ENCODE measurements at places on chromosomes 12 and 14.

- no peak for DNase-seq
These were observed 82.7 kb downstream of the PLEKHA5 start for GRCh38 chr12:19212245-19212644.

- DNase-seq: no peak
These were observed 191.7 kb upstream of the GSC start for GRCh38 chr14:94961386-94962165.

- no peak for DNase-seq
These were observed 11.0 kb upstream of the P2RX4 start for GRCh38 chr12:121198949-121199348.

DNA sequence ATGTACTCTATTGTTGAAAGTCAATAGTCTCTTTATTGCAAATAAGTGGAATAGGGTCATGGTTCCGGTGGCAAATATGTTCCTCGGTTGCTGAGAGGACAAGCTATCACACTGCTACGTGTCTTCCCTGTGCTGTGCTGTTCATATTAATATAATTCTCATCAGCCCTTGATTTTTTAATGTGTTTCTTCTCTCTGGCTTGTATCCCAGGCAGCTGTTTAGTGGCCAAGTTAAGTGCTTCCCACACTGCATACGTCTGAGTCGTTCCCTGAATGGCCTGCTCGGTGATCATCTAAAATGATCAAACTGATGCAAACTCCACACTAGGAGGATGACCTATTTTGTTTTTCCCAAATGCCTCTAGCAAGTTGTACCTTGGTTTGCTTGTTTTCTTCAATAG, 186.4 kb downstream of the ANO6 start:
- no peak for DNase-seq

GRCh38 chr12:21813125-21813524, 38.6 kb upstream of the KCNJ8 start:
- DNase-seq: no peak

- DNase-seq: no peak
These were observed 11.7 kb downstream of the PTHLH start for GRCh38 chr12:27960821-27961220.

GRCh38 chr12:39623919-39624318, 4.3 kb upstream of the ABCD2 start:
- no peak for DNase-seq

DNA sequence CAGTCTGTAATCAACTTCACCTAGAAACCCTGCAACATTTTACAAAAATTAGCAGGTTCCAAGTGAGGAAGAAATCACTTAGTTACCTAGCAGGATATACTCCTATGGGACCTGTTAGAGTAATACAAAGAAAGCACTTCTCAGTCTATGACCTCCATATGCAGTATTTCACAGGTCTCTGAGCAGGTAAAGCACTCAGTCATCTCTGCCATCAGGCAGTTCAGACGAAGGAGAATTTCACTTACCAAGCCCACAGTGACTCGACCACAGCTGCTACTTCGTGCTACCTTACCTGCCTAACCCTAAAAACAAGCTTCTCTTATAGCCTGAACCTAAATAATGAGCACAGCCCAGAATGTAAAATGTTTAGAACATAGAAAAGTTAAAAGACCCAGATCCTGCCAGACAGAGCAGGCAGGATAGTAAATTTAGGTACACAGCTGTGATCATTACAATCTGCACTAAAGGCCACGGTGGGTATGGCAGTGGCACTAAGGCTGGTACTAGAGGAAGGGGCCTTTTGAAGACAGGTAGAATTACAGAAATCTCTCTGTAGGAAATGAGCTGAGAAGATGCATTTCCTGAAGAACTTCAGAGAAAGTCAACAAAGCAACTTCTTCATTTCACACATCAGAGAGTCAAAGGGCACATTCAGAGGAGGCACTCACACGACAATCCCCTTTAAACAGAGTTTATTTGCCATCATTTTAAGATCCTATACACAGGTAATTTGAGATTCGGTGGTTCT, 35.7 kb downstream of the DCAF5 start:
- DNase-seq: no peak

DNA sequence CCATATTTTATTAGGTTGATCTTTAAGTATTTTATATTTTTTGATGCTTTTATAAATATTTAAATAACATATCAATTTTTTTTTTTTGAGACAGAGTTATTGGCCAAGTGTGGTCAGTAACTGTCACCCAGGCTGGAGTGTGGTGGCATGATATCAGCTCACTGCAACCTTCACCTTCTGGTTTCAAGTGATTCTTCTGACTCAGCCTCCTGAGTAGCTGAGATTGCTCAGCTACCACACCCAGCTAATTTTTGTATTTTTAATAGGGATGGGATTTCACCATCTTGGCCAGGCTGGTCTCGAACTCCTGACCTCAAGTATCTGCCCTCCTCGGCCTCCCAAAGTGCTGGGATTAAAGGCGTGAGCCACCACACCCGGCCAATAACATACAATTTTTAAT, 71.1 kb downstream of the FUT8 start:
- no peak for DNase-seq

- no peak for DNase-seq
These were observed 7.9 kb downstream of the FAIM2 start for GRCh38 chr12:49895773-49896172.

DNA sequence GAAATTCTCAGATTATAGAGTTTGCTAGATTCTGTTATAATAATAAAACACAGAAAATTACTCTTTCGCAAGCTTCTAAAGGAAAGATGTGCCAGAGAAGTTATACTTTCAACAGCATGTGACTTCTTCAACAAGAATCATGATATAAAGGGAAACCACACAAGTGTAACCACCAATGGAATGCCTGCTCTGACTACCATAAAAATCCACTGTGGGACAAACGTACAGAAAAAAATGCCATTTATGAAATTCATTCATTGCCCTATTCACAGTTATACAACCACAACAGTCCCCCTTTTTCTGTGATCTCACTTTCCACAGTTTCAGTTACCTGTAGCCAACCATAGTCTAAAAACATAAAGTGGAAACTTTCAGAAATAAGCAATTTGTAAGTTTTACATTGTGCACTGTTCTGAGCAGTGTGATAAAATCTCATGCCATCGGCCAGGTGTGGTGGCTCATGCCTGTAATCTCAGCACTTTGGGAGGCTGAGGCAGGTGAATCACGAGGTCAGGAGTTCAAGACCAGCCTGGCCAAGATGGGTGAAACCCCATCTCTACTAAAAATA, 3.2 kb downstream of the CATSPERB start:
- no peak for DNase-seq

DNA sequence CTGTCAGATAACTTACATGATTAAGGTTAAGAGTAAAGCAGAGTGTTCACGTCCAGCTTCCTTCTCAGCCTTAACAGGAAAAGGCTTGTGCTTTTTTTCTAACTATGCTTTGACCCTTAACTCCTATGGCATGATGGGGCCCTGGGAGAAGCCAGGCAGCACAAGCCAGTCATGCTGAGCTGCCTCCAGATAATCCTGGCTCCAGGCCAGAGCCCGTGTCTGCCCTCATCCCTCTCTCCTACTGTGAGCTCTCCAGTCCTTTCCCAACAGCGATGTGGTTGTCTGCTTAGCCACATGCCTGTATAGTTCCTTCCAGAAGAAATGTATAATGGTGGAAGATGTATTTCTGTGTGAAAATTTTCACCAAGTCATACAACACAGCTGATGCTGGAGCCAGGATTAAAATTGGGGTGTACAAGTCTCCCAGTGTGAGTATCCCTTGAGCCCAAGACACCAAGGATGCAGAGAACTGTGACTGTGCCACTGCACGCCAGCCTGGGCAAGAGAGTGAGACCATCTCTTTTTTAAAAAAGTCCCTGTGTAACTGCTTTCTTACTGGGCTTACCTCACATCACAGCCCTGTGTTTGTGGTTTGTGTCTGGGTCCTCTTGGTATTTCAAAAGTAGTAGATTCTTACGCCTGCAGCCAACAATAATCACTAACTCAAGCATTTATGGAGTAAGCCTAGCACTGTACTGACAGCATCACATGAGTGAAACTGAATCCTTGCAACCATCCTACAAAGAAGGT, 7.9 kb upstream of the ITFG2 start:
- no peak for DNase-seq

DNA sequence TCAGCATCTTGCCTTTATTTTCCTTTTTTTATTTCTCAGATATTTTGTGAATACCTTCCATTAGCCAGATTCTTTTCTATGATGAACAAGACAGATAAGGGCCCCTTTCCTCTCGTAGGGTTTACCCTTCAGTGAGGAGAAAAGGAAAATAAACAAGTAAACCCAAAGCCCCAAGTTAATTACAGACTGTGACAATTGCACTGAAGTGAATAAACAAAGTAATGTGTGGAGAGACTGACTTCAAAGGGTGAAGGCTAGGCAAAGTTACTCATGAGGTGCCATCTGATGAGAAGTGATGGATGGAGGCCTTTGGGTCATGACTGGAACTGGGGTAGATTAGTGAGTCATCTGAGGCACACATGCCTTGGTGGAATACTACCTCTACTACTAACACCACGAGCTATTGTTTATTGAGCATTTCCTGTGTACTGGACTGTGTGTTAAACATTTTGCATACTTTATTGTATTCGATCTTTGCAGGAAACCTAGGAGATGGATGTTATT, 143.4 kb upstream of the PRICKLE1 start:
- no peak for DNase-seq

- DNase-seq: no peak
These were observed 230.4 kb downstream of the SSPN start for GRCh38 chr12:26425587-26426260.

GRCh38 chr12:65966852-65967593, 142.7 kb downstream of the HMGA2 start:
- DNase-seq: no peak

DNA sequence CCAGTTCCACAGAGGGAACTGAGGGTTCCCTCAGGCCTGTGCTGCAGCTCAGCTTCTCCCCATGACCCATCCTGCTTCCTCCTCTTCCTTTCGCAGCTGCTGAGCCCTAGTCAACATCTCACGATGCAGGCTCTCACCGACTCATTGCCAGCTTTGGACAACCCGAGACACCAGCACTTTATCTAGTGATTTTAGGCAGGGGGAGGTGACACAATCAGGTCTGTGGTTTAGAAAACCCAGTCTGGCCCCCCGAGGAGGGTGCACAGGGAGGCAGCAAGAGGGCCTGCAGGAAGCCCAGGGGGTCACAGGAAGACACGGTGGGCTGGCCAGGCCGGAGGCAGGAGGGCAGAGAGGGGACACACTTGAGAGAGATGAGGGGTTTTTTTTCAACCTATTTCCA, 35.4 kb downstream of the DIO3 start:
- DNase-seq: no peak

GRCh38 chr14:40402957-40403356, 970.7 kb upstream of the FBXO33 start:
- no peak for DNase-seq

DNA sequence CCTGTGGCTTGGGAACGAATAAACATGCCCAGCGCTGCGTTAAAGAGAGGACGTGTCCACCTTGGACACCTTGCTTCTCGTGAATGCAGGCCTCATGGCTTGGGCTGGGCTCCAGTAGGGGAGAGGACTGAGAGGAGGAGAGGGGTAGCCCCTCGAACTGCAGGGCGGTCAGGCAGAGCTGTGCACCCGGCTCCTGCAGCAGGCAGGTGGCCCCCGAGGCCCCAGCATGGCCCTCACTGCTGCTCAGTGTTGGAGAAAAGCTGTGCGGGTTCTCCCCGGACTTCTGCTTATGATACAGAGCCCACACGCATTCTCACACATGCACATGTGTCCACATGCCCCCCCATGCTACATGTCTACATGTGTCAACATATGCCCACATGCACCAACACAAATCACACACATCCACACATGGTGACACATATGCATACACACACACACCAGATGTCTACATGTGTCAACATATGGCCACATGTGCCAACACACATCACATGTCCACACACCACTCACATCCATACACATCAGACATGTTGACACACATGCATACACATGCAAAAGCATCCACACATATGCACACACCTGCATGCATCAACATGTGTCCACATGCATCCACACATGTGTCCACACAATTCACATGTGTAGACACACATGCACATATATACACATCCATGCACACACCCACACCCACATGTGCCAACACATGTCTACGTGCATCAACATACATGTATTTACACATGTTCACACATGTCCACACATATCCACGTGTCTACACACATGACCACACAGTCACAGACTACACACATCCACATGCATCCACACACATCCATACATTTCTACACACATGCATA, 3.0 kb downstream of the ADGRD1 start:
- no peak for DNase-seq

GRCh38 chr12:92036061-92036620, 109.5 kb downstream of the BTG1 start:
- no peak for DNase-seq

GRCh38 chr14:103398427-103399195, 13.4 kb downstream of the MARK3 start:
- no peak for DNase-seq

GRCh38 chr14:23089498-23090253, 5.3 kb downstream of the ACIN1 start:
- DNase-seq: no peak

DNA sequence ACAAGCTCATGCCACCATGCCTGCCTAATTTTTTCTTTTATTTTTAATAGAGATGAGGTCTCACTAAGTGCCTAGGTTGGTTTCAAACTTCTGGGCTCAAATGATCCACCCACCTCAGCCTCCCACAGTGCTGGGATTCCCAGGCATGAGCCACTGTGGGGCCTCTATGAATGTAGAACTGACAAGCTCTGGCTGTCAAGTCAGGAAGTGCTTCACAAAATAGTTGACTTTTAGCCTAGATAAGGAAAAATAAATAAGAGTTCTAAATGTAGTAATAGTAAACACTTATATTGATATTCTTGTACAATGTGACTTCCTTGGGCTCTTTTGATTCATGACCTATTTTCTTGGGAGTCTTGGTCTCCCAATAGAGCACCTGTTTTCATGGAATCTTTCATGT, 40.0 kb downstream of the RMST start:
- DNase-seq: no peak

GRCh38 chr12:127886827-127887226, 380.1 kb upstream of the TMEM132C start:
- no peak for DNase-seq

GRCh38 chr14:90511252-90511651, 114.4 kb downstream of the CALM1 start:
- no peak for DNase-seq

GRCh38 chr12:27361372-27361771, 28.7 kb downstream of the BMAL2 start:
- no peak for DNase-seq

GRCh38 chr12:128612150-128612850, 211.5 kb downstream of the SLC15A4 start:
- DNase-seq: no peak

Measured in amygdala (tissue), 56 donors.